ENCODE measurements at places on chromosomes 1 and 21. TPM values are rescaled to one million over a fixed set of nuclear protein-coding genes. Genes with fewer than 3 reads are reported as not detected.

DNA sequence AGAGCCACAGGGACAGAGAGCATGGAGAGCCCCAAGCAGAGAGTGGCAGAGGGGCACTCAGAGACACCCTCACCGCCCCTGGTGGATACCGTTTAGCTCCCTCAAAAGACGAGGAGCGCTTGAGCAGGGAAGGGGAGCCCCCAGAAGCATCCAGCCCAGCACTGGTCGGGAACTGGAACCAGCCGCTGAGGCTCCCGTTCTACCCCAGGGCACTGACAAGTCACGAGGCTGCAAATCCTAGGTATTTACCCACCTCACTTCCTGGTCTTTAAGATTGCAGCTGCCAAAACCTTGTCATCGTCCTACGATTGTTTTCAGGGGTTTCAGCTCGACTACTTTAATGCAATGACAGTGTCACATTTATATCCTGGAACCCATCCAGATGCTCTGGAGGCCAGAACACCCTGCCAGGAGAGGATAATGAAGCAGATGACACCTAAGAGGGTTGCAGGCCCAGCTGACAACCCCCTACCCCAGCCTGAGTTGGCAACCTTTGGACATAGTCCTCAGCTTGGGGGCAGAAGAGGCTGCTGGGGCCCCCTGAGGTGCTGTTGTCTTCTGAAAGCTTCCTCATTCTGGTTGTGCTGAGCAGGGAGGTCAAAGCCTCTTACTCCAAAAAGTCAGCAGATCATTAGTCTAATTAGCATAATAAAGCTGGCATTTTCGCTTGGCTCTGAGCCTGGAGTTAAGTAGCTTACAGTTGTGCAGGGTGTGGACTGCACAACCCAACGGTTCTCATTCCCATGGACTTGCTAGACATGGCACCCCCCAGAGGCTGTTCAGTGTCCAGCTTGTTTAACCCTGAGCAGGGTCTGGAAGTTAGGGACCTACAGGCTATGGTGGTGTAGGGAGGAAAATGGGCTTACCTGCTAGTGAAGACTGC, 20.6 kb upstream of the BACE2 start:
- no peak for DNase-seq

DNA sequence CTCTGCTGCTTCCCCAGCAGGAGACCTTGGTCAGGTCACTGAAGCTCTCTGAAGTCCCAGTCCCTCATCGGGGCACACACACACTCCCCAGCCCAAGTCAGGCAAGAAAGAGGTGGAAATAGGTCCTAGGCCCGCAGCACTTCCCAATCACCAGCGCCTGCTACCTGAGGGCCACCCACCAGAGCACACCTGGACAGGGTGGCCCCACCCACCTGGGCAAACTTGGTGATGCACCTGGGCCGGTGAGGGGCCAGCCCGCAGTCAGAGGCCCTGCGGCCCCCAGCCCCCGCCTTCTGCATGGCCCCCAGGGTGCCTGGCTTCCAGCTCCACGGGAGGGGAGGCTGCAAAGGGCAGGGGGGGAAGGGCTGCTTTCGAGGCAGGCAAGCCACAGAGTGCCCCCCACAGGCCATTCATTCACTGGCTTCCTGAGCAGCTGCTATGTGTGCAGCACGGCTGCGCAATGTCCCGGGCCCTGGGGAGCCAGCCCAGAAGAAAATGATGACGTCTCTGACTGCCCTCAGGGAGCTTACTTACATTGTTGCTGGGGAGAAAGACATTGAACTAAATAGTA, 4.7 kb downstream of the SH2D5 start:
- DNase-seq: no peak

DNA sequence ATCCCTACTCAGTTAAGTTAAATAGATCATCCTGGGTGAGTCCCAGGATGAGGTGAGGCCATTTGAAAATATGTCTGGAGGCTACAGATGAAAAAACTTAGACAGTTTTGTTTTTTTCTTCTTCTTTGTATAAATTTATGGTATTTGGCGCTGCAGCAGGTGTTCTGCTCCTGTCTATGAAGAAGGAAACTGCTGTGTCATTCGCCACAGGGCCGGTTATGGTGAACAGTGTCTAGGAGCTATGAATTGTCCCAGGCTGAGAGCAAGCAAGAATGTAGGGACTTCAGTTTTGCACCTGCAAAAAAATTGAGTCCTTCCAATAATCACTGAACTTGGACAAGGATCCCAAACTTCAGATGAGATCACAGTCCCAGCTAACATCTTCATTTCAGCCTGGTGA, 674.3 kb upstream of the RGS18 start:
- DNase-seq: no peak

DNA sequence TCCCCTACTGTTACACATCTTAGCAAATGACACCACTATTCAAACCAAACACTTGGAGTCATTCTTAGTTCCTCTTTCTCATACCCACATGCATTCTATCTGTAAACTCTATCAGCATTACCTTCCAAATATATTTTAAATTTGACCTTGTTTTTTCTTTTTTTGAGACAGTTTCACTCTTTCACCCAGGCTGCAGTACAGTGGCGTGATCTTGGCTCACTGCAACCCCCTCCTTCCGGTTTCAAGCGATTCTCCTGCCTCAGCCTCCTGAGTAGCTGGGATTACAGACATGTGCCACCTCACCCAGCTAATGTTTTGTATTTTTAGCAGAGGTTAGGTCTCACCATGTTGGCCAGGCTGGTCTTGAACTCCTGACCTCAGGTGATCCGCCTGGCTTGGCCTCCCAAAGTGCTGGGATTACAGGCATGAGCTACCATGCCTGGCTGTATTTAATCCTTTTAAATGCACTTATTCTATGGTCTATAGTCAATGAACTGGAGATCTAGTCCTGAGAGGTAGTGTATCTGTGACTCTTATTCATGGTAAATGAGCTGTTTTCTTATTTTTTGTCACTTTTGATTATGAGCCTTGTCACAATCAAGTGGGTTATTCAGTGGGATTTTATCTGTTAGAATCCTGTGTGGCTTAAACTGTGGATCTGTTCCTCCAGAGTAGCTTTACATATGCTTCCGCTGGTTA, 73.1 kb downstream of the GATAD2B start:
- DNase-seq: no peak

DNA sequence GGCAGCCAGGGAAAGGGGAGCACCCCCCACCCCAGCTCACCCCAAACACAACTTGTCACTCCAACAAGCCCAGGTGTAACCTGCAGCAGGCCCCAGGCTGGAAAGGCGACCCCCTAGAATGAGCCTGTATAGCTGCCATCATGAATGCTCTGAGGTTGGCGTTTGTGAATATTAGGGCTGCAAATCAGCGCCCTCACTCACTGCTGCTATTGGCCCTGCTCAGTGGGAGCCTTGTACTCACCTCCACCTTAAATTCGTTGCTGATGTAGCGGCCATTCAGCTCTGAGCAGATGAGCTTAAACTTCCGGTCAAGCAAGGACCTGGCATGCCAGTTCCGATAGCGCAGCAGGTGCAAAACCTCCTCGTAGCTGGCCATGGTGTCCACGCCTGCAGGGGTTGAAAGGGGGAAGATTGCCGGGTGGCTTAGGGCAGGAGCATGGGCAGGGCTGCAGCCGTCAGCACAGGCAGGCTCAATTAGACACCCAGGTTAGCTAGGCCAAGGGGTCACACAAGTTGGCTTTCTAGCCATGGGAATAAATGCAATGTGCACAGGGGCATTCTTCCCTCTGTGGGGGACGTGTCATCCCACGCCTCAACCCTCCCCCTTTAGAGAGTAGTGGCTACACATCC, 81.7 kb downstream of the PIK3CD start:
- DNase-seq: no peak

DNA sequence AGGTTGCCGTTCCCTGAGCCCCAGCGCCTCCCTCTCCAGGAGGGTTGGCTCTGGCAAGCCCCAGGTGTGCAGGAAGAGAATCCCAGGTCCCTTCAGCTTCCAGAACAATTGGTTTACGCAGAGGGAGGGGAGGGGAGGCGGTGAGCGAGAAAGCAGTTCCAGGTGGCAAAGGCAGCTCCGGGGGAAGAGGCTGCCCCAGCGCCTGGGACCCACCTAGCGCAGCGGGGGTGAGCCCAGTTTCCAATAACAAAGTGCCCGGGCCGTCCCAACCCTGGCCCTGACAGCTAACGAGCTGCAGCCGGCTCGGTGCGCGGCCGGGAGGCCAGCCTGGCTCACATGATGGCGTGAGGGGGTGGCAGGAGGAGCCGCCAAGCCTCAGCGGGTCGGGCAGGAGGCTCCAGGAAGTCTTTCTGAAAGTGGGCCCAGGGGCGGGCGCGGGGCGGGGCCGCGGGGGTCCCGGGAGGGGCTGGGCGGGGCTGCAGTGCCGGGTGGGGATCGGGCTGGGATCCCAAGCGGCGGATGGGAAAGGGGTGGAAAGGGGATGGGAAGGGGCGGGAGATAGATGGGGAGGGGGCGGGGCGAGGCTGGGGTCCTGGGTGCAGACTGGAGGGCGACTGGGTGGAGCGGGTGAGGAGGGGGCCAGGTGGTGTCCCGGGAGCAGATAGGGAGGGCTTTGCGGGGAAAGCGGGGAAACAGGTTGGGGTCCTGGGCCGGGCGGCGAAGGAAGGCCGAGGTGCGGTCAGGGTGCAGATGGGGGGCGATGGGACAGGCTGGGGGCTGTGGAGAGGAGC, 22.8 kb downstream of the DHRS3 start:
- DNase-seq: peak; percentile 53

- DNase-seq: no peak
These were observed 51.5 kb downstream of the RPL5 start for GRCh38 chr1:92883297-92883696.

DNA sequence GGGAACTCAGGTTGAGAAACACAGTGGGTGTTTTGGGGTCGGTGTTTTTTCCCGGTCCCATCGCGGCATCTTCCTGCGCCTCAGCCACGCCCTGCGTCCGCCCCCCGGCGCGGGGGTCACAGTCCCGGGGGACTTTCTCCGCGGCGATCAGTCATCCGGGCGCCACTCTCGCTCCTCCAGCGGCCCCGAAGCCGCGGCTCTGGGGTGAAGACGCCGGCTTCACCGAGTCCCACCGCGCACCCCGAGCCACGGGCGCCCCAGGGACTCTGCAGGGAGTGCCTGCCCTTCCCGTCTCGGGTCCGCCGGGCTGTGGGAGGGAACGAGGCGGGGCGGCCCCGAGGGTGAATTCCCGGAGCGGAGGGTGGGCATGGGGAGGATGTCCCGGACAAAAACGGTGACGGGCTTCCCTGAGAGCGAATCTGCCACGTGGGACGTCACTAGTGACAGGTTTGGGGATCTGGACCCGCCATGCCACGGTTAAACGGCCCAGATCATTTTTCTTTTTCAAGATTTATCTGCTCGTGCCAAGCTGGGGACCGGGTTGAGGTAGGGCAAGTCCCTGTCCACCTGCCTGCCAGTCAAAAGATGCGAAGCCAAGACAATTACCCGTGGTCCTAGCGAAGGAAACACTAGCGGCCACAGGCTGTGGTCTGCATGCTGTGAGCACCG, 717 bp upstream of the BATF3 start:
- DNase-seq: no peak

DNA sequence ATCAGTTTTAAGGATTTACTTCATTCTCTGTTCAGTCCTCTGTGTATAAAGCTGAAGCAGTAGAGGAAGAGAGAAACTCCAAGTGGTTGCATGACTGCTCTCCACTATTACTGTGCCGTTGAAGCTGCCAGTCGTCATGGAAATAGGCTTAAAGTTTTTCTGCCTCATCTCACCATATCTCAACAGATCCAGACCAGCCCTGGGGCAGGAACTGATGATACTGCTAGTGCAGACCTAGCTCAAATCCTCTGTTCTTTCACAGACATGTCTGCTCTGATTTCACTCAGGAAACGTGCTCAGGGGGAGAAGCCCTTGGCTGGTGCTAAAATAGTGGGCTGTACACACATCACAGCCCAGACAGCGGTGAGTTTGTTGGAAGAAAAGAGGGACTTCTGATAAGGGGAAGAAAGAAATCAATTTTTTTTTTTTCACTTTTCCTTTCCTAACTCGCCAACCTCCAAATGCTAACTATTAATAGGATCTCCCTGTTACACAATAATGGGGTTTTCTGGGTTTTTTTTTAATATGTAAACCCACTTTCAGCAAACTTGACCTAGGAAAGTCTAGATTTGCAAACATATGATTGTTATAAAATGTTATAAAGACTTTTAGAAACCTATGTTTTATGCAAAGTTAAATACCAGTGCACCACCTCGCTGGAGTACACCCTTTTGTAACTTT, 22.2 kb upstream of the STRIP1 start:
- DNase-seq: no peak

DNA sequence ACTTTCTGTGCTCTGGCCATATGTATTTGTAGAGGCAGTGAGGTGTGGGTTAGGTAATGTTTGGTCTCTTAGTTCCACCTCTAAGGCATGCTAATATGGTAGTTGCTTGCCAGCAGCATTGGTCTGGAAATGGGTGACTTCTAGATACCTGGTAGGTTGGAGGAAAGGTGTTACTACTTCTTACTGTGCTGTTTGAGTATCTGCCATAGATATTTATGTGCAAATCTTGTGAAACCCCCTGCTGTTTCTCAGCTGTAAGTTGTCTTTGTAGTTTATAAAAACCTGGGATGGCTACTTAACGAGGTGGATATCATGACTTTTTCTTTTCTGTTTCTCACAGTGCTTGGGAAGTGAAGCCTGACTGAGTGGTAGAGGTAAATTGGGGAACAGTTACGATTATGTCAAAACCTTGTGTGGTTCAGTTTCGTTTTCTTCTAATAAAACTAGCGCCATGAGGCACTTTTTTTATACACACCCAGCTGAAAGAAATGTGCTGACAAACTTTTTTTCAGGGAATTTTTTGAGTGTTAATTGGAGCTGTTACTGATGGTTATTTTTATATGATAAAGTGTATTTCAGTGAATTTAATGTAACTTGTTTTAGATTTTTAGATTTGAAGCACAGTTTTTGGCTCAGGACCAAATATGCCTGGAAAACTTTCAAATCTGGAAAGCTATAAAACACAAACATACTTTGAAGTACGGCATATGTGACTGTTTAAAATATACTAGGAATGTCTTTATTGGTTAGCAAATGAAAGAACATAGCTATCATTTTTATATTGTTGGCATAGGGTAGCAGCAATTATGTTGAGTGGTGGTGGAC, 42.1 kb downstream of the CAMSAP2 start:
- no peak for DNase-seq

DNA sequence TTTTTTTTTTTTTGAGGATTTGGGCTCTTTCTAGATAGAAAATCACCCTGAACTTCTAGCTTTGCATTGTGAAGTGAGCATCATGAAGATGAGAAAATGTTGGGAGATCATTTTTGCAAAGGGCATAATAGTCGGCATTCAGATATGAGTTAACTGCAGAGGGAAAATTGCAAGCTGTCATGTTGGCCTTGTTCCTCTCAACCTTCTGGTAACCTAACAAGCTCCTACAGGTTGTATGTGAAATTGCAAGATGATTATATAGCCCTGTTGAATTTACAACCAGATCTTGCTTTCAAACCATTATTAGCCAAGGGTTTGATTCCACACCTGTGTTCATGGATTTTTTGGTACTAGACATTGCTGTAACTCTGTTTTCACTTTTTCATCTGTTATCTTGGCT, 2.2 kb downstream of the ELOA start:
- no peak for DNase-seq

The OR2L13 gene
- total RNA-seq: not detected

The HSPB7 gene
- total RNA-seq: not detected

The CD1E gene
- total RNA-seq: not detected

The C1QB gene
- not detected for total RNA-seq

The NBPF26 gene
- total RNA-seq: 34.4 TPM

The LEFTY1 gene
- total RNA-seq: 26.0 TPM

The FHAD1 gene
- total RNA-seq: 5.0 TPM

The ARHGAP29 gene
- 15.2 TPM for total RNA-seq

The PTCH2 gene
- 2.9 TPM for total RNA-seq

The S100A16 gene
- total RNA-seq: 50.2 TPM

The COL24A1 gene
- 1.1 TPM for total RNA-seq

The LCE2A gene
- total RNA-seq: not detected

The OR2T10 gene
- total RNA-seq: not detected

Measured in progenitor cell of endocrine pancreas (in vitro differentiated cells).